ENCODE measurements at places on chromosomes 12 and 14. TPM values are rescaled to one million over a fixed set of nuclear protein-coding genes. Genes with fewer than 3 reads are reported as not detected.

Gene TMEM229B
- 0.12 TPM for total RNA-seq

DNA sequence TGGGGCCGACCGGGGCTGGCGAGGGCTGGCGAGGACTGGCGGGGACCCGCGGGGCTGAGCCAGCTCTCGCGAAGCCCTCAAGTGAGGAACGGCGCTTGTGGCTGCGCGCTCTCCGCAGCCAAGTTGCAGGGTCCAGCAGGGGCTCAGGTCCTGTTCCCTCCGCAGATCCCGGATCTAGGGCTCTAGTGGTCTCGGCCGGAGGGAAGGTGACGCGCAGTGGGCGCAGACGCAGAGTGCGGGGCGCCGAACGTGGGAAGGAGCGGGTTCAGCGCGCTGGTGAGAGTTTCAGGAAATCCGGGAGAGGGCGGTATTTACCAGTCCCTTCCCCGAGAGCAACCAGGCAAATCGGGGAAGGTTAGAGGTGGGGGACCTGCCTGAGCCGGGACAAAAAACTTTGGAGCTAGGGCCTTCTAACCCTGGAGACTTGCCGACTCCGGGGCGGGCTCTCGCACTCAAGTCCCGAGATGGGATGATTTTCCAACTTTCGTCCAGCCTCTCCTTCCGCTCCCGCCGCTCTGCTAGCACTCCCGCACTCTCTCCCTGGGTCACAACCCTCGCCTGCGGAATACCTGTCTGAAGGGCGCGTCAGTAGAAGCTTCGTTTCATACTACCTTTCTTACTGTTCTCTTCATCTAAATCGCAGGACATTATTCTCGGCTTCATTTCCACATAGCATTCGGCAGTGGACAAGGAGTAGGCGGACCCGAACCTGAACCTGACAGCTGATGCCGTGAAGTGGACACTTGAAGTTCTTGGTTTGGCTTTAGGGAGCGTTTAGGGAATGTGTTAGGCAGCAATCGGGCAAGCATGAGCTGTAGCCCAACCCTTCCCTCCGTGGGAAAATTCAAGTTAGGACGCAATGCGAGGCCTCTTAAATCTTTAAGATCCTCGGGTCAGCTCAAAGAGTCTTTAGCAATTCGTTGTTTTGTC lies 13.6 kb upstream of the PAX9 start:
- DNase-seq, result peak; percentile 89
- H3K4me3 ChIP-seq, result peak overlapping the region; percentile 56
- H3K36me3 ChIP-seq, result no peaks in the 10 kb centered on the region

- H3K27me3 ChIP-seq, result no peaks in the 10 kb centered on the region
- DNase-seq, result no peak
- no peak overlapping the region for H3K27ac ChIP-seq
- H3K36me3 ChIP-seq, result no peaks in the 10 kb centered on the region
Measured at GRCh38 chr12:53288322-53288721, 7.0 kb upstream of the PFDN5 start.

GRCh38 chr14:99628887-99629618 lies 15.9 kb upstream of the HHIPL1 start:
- H3K4me1 ChIP-seq, result peaks cover 8% of the 10 kb centered on the region
- H3K4me3 ChIP-seq, result no peak overlapping the region
- DNase-seq, result peak; percentile 88
- no peak overlapping the region for H3K27ac ChIP-seq
- H3K27me3 ChIP-seq, result no peaks in the 10 kb centered on the region

DNA sequence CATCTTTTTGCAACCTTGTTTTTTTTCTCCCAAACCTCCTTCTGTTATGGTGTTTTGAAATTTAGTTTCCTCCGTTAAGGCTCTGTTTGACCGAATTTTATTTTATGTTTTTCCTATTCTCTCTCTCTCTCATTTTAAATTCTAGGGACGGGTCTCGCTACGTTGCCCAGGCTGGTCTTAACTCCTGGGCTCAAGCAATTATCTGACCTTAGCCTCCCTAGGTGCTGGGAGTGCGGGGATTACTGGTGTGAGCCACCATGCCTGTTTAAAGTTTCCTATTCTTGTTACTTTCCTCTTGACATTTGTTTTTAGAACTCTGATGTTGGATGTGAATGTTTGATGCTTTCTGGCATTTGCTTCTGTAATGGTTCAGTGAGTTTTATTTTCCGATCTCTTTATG lies 1.0 kb downstream of the ZC3H14 start:
- peaks cover 25% of the 10 kb centered on the region for H3K36me3 ChIP-seq
- peaks cover 12% of the 10 kb centered on the region for H3K4me1 ChIP-seq
- peak; percentile 28 for DNase-seq
- H3K27me3 ChIP-seq, result no peaks in the 10 kb centered on the region

DNA sequence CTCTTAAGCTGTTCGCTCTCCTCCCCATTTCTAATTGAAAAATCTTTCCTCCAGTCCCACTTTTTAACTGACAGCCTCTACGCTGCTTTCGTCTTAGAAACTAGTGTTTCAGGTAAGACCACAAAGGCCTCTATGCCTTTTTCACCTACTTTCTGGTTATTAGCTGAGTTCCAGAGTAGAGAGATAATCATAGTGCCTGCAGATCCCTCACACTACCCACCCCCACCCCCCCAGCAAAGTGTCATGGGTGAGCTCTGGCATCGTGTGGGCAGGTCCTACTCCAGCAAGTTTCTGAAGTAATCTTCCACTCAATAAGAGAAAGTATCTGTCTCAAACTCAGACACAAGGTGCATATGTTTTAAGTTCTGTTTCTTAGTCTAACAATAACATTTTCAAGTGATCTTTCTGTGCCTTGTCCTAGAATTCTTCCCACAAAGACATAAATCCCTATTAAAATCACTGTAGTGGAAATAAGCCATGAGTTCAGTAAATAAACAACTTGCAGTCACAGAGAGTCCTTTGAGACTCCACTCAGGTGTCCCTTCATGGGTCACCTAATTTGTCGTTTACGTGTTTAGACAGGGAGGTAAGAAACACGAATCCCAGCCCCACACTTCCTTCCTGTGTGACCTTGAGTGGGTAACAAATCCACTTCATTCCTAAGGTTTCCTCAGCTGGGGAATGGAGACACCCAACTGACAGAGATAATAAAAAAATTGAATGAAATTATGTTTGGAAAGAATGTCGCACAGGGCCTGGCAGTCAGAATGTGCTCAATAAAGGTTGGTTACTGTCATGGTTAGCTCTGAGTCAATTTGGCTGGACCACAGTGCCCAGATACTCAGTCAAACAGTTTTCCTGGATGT lies 228.9 kb upstream of the CAND1 start:
- H3K27me3 ChIP-seq, result no peaks in the 10 kb centered on the region
- DNase-seq, result no peak
- no peaks in the 10 kb centered on the region for H3K36me3 ChIP-seq
- H3K27ac ChIP-seq, result no peak overlapping the region

GRCh38 chr12:47272412-47273190 lies 192.8 kb upstream of the AMIGO2 start:
- H3K27me3 ChIP-seq, result no peaks in the 10 kb centered on the region
- H3K36me3 ChIP-seq, result no peaks in the 10 kb centered on the region
- H3K27ac ChIP-seq, result no peak overlapping the region
- no peak for DNase-seq
- no peak overlapping the region for H3K4me3 ChIP-seq
